CD14-positive monocyte (primary cell): ENCODE measurements at places on chromosomes 2 and 18.

DNA sequence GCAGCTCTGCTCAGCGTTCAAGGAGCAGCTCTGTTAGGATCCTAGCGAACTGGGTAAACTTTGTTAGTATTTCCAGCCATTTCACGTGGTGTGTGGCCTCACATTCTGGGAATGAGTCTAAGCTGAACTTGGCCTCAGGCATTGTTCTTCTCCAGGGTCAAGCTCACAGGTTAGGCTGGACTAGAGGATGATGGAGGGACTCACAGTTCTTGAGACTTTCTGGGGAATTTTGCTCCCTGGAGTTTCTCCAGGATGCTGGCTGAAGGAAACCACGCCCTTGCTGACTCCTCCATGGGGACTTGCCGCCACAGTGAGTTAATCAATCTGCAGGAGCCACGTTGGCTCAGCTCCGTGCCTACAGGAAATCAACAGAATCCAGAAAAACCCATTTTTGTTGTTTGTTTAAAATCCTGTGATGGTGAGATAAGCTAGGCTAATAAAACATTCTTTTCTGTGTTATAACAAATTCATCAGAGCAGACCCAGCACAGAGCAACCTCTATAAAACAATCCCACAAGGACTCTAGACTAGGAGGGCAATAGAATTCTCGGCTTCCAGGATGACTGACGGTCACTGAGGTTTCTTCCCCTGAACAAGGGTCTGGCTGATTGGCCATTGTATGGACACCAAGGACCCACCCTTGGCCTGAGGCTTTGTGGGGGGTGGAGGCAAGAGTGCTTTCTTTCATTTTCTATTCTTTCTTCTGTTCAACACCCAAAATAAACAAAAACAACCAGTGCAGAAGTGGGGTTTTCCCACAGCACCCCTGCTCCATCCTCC lies 12.6 kb downstream of the CNDP1 start:
- no peak overlapping the region for H3K4me3 ChIP-seq
- H3K27ac ChIP-seq = no peak overlapping the region
- H3K4me1 ChIP-seq = no peaks in the 10 kb centered on the region

GRCh38 chr2:23524261-23524706 lies 139.3 kb downstream of the KLHL29 start:
- no peak overlapping the region for H3K27ac ChIP-seq
- no peaks in the 10 kb centered on the region for H3K27me3 ChIP-seq
- no peak for DNase-seq
- H3K4me3 ChIP-seq = no peak overlapping the region
- no peaks in the 10 kb centered on the region for H3K4me1 ChIP-seq
- H3K36me3 ChIP-seq = no peaks in the 10 kb centered on the region

DNA sequence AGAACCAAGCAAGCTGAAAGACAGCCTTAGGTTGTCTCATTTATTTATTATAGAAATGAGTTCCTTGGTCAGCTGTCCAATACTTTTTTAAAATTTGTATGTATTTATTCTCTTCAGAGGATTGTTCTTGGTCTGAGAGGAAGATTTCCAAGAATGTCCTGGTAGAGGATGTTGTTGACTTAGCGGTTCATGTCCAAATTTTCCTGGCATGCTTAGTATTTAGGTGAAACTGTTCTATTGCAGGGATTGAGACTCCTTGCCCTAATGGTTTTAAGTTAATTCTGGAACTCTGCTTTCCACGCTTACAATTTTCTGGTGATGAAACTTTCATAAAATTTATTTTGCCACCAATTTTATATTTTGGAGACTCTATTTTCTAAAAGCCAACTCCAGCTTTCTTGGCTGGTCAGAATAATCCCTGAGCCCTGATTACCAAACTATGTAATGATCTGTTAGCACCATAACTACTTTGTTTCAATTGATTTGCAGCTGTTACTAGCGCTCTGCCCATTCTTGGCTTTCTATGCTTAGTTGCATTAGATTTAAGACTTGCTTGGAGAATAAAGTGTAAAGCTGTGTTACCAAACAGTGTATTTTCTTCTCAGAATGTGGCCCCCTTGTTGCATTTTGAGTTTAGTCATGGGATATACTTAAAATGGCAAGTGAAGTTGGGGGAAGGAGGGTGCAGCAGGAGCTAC lies 1868.8 kb upstream of the CELF4 start:
- H3K36me3 ChIP-seq = no peaks in the 10 kb centered on the region
- no peaks in the 10 kb centered on the region for H3K27me3 ChIP-seq
- no peaks in the 10 kb centered on the region for H3K4me1 ChIP-seq
- no peak for DNase-seq

DNA sequence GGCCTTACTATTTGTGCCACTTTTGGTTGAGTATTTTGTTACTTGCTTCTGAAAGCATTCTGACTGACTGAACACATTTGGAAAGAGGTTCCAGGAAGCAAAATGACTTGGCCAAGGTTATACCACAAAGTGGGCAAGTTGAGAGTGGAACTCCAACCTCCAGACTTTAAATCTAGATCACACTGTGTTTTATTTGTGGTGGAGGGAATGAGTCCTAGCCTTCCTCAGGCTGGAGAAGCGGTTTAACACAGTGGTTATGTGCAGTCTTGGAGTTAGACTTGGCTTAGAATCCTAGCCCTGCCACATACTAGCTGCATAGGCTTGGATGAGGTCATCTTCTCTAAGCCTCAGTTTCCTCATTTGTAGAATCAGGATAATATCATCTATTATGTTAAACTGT lies 33.4 kb downstream of the PLEKHM3 start:
- H3K27me3 ChIP-seq = no peaks in the 10 kb centered on the region
- peaks cover 36% of the 10 kb centered on the region for H3K36me3 ChIP-seq
- H3K4me1 ChIP-seq = peaks cover 1% of the 10 kb centered on the region
- H3K27ac ChIP-seq = no peak overlapping the region
- no peak overlapping the region for H3K4me3 ChIP-seq
- DNase-seq = no peak

DNA sequence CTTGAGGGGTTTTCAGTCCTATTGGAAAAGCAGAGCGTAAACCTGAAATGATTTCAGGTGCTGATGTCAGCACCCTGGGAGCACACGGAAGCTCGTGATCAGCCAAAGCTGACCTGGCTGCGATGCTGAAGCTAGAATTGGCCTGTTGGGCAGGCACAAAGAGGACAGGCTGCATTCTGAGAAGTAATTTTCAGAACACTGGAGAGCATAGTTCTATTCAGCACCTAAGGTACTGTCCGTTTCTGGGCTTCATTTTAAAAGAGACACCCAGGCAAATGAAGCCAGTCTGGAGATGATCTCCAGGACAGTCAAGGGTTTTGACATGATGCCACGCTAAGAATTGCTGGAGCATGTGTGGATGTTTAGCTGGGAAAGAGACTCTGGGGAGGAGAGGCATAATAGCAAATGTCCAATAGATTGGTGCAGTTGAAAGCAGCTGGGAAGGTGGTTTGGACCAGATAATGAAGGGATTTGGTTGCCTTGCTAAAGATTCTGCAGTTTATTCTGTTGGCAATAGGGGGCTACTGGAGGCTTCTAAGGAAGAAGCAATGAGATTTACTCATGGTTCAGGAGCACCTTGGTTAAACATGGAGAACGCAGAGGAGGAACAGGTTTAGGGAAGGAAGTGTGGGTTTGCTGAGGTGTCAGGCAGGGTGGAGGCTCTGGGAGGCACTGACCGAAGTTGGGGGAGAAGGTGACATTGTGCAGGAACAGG lies 86.6 kb downstream of the ACOXL start:
- no peaks in the 10 kb centered on the region for H3K27me3 ChIP-seq
- no peak for DNase-seq
- H3K4me3 ChIP-seq = no peak overlapping the region
- no peaks in the 10 kb centered on the region for H3K36me3 ChIP-seq

DNA sequence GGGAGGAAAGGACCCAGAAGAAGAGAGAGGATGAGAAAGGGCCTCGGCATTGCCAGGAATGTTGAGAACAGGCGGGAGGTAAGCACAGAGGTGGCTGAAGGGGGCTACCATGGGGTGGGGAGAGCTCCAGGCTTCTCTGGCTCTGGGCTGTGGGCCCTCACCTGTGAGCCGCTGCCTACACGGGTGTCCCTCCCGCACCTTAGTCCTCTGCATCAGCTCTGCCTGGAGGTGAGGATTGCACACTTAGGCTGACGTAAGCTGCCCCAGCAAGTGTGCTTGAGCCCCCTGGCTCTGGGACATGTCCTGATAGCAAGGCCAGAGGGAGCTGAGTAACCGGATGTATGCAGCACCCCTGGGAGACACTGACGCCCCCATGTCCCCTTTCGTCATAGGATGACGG lies 33.9 kb downstream of the TMEM18 start:
- no peak for DNase-seq
- H3K27me3 ChIP-seq = no peaks in the 10 kb centered on the region
- no peaks in the 10 kb centered on the region for H3K36me3 ChIP-seq
- H3K4me3 ChIP-seq = no peak overlapping the region

- no peak for DNase-seq
- no peaks in the 10 kb centered on the region for H3K27me3 ChIP-seq
- no peak overlapping the region for H3K27ac ChIP-seq
- H3K4me1 ChIP-seq = no peaks in the 10 kb centered on the region
These were observed 101.2 kb downstream of the KCNS3 start for GRCh38 chr2:17979707-17980106.
